Epithelial cell of esophagus (primary cell): ENCODE measurements at places on chromosomes 7 and 10.

DNA sequence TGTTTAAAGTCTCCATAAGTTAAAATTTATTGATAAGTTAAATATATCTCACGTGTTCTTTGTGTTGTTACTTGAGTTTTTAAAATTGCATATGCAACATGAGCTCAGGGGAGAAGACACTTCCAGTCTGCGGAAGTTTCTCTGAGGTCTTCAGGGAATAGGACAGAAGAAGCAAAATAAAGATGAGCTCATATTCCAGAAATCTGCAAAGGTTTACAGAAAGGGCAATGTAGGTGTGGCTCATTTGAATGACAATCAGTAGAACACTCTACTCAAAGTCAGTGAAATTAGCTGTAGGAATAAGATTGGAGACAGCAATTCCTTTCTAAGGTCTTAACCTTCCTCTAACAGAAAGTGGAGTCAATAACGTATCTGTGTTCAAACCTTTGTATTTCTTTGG lies 53.7 kb downstream of the CACNA2D1 start:
- no peak for DNase-seq

- no peak for DNase-seq
Observed at GRCh38 chr10:42883993-42884983, 101.7 kb downstream of the BMS1 start.

- no peak for DNase-seq
Observed at GRCh38 chr10:109480836-109481235, 442.5 kb downstream of the XPNPEP1 start.

DNA sequence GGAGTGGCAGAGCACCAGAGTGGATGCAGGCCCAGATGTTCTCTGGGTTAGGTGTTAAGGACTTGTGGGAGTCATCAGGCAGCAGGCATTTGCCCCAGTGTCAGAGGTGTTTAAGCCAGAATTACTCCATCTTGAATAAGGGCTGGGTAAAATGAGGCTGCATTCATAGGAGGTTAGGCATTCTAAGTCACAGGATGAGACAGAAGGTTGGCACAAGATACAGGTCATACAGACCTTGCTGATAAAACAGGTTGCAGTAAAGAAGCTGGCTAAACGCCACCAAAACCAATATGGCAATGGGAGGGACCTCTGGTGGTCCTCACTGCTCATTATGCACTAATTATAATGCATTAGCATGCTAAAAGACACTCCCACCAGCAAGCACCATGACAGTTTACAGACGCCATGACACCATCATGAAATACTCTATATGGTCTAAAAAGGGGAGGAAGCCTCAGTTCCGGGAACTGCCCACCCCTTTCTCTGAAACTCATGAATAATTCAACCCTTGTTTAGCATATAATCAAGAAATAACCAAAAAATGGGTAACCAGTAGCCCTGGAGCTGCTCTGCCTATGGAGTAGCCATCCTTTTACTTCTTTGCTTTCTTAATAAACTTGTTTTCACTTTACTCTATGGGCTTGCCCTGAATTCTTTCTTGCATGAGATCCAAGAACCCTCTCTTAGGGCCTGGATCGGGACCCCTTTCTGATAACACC lies 882 bp upstream of the LRRC61 start:
- DNase-seq = no peak

GRCh38 chr7:33821970-33822369 lies 83.4 kb upstream of the BMPER start:
- peak; percentile 36 for DNase-seq

DNA sequence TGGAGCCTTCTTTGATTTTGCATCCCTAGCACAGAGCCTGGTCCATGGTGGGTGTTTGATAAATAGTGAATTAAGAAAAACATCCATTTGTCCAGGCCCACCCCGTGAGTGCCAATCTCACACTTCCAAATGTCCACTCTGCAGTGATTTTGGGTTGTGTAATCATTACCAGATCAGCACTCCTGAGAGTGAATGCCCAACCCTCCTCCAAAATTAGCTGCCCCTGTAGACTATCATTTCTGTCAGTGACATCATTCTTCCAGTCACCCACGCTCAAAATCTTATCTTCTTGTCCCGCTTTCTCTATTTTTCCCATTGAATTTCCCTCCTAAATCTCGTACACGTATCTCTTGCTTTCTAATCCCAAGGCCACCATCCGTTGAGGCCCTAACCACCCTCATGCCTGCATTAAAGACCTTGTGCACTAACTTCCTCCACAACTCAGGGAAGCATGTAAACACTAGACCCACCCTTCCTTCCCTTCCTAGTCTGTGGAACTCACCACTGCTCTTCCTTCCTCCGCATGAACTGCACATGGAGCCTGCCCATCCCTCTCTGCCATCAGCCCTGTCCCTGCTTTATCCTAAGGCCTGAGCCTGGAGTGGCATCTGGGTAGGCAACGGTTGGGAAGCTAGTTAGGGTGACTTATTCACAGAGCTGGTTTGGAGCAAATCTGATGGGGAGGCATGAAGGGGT lies 32.8 kb downstream of the PIK3AP1 start:
- no peak for DNase-seq

GRCh38 chr7:96330193-96330592 lies 8.3 kb upstream of the SLC25A13 start:
- DNase-seq = peak; percentile 90

GRCh38 chr7:2605608-2606538 lies 25.9 kb upstream of the TTYH3 start:
- no peak for DNase-seq

DNA sequence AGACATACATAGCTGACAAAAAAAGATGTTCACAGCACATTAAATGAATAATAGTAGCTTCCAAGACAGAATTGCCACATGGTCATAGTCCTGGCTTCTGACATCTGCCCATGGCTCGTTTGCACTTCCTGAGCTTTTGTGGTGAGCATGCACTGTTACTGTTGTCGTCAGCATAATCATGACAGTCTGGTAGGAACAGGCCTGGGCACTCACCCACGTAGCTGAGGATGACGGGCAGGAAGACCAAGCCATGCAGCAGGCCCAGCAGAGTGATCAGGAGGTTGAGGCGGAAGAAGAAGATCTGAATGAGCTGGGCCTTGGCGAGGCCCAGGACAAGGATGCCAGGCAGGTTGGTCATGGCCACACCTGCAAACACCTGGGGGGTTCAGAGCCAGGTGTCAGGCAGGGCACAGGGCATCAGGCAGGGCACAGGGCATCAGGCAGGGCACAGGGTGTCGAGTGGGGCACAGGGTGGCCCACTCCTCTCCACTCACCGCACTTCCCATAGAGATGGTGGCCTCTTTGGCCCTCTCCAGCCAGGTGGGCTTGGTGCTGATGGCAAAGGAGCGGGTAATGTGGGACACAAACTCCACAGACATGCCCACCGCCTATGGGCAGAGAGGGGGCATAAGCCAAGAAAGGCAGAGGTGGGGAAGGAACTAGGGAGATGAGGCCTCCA lies 25.3 kb upstream of the NUDCD3 start:
- DNase-seq = peak; percentile 91

- DNase-seq = no peak
Observed at GRCh38 chr7:44794331-44794730, 2.1 kb upstream of the PPIA start.

DNA sequence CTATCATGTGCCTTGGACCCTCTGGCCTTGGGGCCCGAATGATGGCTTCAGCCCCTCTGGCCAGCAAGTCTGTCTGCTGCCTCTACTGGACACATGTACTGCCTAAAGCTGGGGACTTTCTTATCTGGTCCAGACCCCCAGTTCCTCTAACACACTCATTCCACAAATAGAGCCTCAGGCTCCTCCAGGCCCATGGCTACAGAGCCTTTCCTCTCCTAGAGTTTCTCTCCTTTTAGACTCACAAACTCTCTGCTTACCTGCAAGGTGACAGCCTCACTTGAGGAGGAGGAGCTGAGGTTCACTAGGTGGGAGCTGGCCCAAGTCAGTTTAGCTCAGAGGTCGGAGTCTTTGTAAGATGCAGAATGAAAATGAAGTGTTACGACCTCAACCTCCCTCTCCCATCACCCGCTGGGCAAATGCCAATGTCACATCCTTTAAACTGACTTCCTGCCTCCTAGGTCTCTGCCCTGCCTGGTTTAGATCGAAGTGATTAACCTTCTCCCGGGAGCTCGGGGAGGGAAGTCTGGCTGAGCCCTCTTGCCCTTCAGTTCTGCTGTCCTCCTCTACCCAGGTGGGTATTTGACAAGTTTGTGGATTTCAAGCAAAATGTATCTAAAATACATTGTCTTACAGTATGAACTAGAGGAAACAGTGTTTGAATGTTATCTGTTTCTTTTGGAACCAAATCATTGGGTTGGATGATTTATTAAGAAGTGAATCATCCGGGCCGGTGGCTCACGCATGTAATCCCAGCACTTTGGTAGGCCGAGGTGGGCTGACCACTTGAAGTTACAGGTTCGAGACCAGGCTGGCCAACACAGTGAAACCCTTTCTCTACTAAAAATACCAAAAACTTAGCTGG lies 71.9 kb upstream of the TNS3 start:
- no peak for DNase-seq

DNA sequence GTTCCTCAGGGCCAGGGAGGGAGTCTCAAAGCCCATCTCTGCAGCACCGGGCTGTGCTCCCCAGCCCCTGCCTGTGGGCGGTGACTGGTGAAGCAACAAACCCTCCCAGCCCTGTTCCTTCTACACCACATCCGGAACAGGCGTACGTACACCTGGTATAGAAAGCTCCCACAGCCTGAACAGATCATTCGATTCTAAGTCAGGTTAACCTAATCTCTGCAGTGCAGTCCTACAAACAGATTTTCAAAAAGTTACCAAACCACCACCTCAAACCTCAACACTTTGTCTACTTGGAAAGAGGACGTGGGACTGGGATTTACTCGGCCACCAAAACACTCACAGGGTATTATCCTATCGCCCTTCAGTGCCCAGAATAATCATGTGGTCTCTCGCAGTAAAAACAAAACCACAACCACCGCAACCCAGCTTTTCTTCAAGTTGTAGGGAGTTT lies 238.4 kb downstream of the DIP2C start:
- DNase-seq = no peak
